Kidney epithelial cell (primary cell): ENCODE measurements at places on chromosomes 3 and 15. TPM values are rescaled to one million over a fixed set of nuclear protein-coding genes. Genes with fewer than 3 reads are reported as not detected.

Gene CELF6
- 0.29 and 0.41 TPM in 2 replicates for total RNA-seq

Gene IL5RA
- total RNA-seq: not detected in 2 replicates

Gene BNIP2
- 105 and 113 TPM in 2 replicates for total RNA-seq

Gene PP2D1
- total RNA-seq: not detected in 2 replicates

Gene CLRN1
- total RNA-seq: not detected in 2 replicates

Gene CFAP100
- not detected in 2 replicates for total RNA-seq

Gene FBN1
- total RNA-seq: 35.5 and 35.9 TPM in 2 replicates

Gene SLC22A13
- 0.34 TPM in 1 of 2 replicates, not detected in the other for total RNA-seq

Gene PHLDB2
- 57.2 and 57.6 TPM in 2 replicates for total RNA-seq

Gene CCRL2
- 0.29 and 0.48 TPM in 2 replicates for total RNA-seq

Gene CHRD
- total RNA-seq: under 0.01 and 1.0 TPM in 2 replicates

Gene THPO
- total RNA-seq: 0.25 TPM in 1 of 2 replicates, not detected in the other

Gene CLK3
- total RNA-seq: 96.9 and 104 TPM in 2 replicates

Gene KNG1
- not detected in 2 replicates for total RNA-seq

Gene GOLGA6D
- not detected in 2 replicates for total RNA-seq

Gene FRMD4B
- total RNA-seq: 13.6 and 16.4 TPM in 2 replicates

Gene PAK6
- total RNA-seq: 15.3 and 17.7 TPM in 2 replicates

Gene AHSG
- not detected in 2 replicates for total RNA-seq

Gene CHST2
- total RNA-seq: 14.5 and 16.2 TPM in 2 replicates

Gene UTS2B
- 0.46 and 2.5 TPM in 2 replicates for total RNA-seq

Gene UROC1
- not detected in 2 replicates for total RNA-seq

Gene PFKFB4
- total RNA-seq: 22.4 and 24.1 TPM in 2 replicates

Gene FEZF2
- total RNA-seq: not detected in 2 replicates

Gene MCF2L2
- total RNA-seq: 0.84 and 1.9 TPM in 2 replicates

Gene ZNF639
- 44.4 and 48.6 TPM in 2 replicates for total RNA-seq

Gene CSTA
- total RNA-seq: not detected in 2 replicates

Gene GRAMD2A
- 0.89 and 2.4 TPM in 2 replicates for total RNA-seq

Gene TMEM44
- 16.0 and 16.2 TPM in 2 replicates for total RNA-seq

Gene ARL8B
- total RNA-seq: 66.1 and 69.2 TPM in 2 replicates

Gene SERPINI2
- total RNA-seq: not detected in 2 replicates

Gene SCAANT1
- not detected in 2 replicates for total RNA-seq
